ENCODE measurements at places on chromosomes 12 and 14.

- DNase-seq: no peak
Observed at GRCh38 chr12:23564451-23565152, 384.9 kb downstream of the SOX5 start.

- peak; percentile 69 for DNase-seq
Observed at GRCh38 chr12:51863933-51864832, 15.7 kb upstream of the FIGNL2 start.

GRCh38 chr14:76880449-76880848, 54.2 kb downstream of the LRRC74A start:
- DNase-seq: no peak

DNA sequence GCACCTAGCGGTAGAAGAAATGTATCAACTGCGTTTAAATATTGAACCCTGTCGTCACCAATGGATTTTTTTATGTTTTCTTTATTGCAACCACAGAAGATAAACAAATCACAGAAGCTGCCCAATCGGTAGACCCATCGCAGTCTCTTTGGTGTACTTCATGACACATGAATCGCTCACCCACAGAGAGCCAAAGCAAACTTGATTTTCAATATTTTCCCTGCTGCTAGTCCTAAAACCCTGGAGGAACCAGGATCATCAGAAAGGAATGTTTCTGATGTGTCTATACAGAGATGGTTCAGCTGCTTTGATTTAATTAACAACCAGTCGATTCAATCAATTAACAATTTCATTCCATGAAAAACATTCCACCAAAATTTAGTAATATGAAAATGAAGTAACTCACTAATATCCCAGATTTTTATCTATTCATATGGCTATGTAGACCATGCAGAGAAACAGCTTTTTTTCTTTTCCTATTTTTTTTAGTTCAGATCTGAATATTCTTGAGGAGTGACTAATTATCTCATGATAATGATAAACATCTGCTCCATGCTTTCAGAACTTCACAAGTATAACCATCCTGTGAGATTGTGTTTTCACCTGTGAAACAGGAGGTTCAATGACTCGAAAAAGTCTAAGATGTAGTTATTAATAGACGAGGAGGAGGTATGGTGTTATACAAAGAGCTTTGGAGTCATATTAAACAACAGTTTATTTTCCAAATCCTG, 46.1 kb downstream of the DIO2 start:
- no peak for DNase-seq

DNA sequence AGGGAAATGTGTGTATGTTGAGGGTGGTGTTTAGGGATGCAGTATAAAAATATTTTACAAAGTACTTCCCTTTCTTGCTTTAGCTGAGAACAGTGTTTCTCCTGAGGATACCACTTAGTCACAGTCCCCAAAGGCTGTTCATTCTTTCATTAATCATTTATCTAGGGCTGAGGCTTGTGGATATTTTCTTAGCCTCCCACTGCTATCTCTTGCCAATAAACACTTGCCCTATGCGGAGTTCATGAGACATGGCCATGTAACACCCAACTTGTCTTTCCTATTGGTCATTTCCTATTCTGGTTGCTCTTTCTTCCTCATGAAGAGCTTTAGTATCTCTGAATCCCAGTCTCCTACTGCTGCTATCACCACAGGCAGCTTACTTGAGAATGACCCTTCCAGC, 75.1 kb downstream of the ETNK1 start:
- no peak for DNase-seq

- DNase-seq: no peak
Observed at GRCh38 chr12:1523046-1523445, 71.3 kb downstream of the FBXL14 start.

DNA sequence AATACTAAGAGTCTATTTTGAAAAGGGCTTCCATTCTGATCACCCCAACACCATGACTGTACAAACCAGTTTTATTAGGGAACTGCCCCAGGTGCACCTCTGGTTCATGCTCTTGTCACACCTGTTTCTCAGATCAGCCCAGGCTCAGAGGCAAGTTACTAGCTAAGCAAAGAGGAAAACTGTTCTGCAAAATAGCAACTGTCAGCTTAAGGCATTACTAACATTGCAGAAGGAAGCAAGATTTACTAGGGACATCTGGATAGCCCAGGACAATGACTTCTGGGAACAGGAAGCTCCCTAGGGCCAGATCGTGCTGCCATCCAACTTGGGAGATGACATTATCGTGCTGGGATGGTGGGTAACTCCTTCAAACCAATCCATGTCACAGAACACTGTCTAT, 30.1 kb downstream of the ANAPC7 start:
- no peak for DNase-seq

DNA sequence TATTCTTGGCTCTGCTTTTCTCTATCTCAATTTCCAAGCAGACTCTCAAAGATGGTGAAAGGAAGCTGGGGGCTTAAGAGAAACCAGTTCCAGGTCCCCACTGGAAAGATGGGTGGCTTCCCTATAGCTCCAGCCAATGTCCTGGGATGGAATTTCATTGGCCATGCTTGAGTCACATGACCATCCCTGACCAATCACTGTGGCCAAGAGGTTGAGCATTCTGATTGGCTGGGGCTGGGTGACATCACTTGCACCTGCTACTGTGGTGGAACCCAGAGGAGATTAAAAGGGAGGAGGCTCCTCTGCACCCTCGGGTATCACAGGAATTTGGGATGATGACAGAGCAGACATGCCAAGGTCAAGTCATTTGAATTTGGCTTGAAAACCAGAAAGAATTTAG, 436.5 kb downstream of the TMEM132D start:
- no peak for DNase-seq

DNA sequence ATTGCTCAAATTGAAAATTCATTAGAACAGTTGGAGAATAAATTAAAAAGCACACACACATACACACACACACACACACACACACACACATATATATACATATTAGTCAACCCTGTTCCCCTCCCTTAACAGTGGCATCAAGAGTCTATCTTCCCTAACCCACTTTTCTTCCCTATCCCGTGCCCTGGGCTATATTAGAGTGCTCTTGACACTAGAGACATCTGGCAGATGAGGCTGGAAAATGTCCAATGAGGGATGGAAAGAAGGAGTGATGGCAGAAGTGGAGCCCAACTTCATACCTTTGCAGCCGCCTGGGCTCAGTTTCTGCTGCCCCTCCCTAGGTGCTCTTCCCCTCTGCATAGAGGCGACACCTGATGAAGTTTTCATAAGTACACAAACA, 172.4 kb upstream of the NUDT4 start:
- DNase-seq: no peak

DNA sequence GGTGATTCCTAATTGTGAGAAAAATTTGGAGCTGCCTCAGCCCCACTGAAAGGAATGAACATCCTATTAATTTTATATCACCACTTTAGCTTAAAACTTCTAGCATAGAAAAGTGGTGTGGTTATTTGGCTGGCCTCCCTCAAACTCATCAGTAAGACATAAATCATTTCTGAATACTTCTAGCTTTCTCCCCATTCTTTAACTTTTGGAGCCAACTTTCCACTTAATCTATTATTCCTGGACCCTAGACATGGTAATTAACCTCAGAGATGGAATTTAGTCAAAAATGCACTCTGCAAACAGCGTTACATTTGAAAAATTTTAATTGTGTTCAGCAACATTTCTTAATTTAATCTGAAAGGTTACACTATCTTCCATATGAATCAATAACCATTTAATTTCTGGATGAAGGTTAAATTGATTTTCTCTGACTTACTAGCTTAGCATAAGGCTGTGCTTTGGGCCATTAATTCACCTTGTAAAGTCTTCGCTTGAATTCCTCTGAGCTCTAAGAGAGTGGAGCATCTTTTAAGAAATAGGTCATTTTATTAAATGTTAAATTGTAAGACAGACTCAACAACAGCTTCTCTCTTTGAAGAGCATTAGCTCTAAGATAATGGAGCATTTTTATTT, 753.6 kb upstream of the STXBP6 start:
- DNase-seq: peak; percentile 2

DNA sequence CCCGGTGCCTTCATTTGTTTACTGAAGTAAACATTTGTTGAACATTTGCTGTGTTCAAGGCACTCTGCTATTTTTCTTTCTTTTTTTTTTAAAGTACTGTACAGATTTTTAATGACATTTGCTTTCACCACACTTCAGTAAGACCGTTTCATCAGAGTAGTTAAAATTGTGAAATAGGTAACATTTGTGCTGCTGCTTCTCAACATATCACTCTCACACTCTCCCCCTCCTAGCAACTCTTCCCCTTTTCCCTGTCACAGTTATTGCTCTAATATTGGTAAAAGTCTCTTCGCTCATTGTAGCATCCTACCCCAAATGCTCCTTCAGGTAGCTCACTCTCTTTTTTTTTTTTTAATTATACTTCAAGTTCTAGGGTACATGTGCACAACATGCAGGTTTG, 49.6 kb downstream of the SRGAP1 start:
- DNase-seq: no peak

- no peak for DNase-seq
Observed at GRCh38 chr14:71478542-71478941, 453.7 kb upstream of the RGS6 start.

DNA sequence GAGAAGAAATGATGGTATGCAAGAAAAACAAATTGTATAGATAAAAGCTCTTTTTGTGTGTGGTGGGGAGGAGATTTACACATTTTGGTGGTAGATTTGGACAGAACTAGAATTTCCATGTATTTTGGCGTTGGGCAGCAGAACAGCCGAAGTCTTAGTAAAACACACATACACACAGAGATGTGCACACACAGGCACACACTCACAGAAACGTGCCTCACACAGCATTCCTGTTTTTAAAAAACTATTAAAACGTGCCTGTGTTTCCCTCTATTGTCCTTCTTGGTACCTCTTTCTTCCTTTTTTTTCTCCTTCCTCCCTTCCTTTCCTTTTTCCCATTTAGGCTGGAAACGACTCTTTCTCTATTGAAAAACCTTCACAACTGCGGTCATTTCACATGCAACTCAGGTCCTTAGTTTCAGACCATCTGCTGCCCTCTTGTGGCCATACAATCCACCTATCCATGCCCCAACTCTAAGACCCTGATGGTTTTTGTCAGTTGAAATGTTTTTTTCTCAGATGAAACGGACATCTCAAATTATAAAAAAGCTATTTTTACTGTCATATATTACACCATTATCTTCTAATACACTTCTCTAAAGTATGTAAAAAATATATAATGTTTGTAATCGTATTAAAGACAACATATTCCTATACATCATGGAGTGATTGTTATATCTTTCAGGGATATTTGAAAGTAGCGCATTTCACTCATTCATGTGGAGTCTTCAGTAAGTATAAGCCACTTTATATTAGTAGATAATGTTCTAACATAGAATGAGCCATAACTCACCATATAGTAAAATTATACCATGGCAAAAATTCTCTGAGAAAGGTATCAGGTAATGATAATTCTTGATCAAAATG, 386.7 kb upstream of the NOVA1 start:
- peak; percentile 75 for DNase-seq

DNA sequence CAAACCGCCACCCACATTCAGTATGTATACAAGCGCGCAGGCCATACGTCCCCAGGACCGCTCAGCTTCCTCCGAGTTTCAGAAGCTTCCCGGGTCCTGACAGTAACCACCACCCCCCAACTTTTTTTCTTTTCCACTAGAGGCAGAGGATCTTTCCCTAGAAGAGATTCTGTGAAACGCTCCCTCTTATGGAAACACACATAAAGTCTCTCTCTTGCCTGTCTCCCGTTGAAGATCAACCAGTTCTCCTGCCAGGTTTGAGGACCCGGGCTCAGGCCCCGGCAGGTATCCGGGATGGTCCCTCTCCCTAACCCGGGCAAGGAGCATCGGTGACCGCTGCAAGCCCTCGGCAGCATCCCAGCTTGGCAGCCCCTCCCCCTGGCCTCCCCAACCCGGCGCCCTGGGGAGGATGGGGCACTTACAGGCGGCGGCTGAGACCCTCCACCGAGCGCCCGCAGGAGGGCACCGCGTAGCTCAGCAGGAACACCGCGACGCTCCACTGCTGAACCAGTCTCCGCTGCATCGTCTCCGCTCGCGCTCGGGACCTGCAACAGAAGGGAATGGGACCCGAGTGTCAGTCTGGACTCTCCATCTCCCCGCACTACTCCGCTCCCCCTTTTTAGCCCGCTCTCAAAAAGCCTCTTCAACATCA, 3.4 kb downstream of the PTHLH start:
- peak; percentile 36 for DNase-seq

DNA sequence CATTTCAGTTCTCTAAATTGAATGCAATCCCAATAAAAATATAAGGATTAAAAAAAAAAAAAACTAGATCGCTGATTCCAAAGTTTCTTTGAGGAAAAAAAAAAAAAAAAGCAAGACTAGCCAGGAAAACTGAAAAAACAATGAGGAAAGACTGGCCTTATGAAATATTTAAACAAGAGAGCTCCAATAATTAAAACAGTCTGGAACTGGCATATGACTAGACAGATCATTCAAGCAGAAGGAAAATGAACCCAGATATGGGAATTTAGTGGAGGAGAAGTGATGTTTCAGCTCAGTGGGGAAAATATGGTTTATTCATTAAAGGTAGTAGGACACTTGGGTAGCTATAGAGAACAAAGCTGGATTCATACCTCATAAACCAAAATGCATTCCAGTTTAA, 42.0 kb upstream of the TBC1D15 start:
- DNase-seq: no peak

DNA sequence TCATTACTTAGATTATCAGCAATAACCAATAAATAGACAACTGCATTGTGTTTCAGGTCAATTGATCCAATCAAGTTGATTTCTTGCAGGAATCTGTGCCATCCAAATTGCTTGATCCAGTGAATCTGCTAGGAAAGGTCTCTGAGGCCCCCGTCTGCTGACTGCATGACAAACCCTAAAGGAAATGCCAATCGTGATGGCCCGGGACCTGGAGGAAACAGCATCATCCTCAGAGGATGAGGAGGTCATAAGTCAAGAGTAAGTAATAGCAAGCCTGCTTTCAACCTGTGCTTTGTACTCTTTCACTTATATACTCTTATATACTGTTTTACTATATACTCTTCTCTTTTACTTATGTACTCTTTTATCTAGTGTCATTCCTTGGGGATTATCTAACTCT, 1.9 kb downstream of the TTLL5 start:
- no peak for DNase-seq

GRCh38 chr12:46554460-46554859, 181.9 kb upstream of the SLC38A2 start:
- DNase-seq: no peak

DNA sequence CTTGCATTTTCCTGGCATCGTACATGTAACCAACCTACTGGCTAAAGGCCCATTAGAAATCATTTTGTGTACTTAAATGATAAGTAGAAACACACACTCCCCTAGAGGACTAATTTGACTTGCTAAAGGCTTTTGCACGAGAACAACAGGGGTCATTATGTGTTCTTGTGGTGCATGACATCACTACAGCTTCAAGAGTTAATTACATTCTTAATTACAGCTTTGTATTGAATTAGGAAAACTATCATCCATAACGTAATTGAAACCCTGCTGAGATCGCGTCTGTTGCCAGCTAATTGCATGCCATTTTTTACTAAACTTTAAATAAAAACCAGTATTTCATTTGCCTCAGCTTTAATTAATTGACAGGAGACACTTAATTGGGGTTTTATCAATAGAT, 51.4 kb downstream of the TMEM132C start:
- no peak for DNase-seq

- DNase-seq: no peak
Observed at GRCh38 chr12:72214163-72214562, 58.0 kb upstream of the TRHDE start.

Data from left lung (tissue), 14 donors.